KBM-7 (cell line): ENCODE measurements at places on chromosomes 12 and 14.

DNA sequence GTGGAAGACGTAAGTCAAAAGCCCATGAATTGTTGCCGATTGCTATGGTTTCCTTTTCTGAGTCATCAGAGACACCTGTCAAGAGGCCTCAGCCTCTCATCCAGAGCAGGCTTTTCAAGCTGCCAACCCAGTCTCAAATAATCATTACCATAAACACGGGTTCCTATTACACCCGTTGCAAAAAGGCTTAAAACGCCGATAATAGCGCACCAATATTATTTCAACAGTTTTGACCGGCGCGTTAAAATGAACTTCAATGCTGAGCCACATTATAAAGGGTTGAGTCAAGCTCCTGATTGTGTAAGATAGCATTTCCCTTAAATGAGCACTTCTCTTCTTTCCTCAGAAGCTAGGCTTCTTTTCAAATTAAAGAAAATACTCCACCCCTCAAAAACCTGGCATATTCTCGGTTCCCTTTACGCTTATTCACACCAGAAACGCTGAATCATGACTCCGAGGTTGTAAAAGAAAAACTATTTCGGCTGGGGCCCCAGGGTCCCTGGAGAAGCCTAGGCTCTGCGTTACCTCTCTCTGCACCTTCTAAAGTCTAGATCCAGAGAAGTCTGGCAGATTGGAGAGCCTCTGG, 1.4 kb downstream of the TMTC1 start:
- no peak for DNase-seq

GRCh38 chr12:108914121-108914531, 34.2 kb downstream of the DAO start:
- peak; percentile 52 for DNase-seq

GRCh38 chr12:50739611-50740010, 24.3 kb upstream of the ATF1 start:
- DNase-seq: no peak

GRCh38 chr14:92659765-92660561, 88.5 kb downstream of the LGMN start:
- peak; percentile 98 for DNase-seq

GRCh38 chr12:13268581-13268980, 72.1 kb downstream of the EMP1 start:
- no peak for DNase-seq

- DNase-seq: no peak
Observed at GRCh38 chr12:12791756-12792369, 6.4 kb downstream of the APOLD1 start.

GRCh38 chr14:73753887-73754795, 40.0 kb upstream of the PNMA1 start:
- peak; percentile 88 for DNase-seq

DNA sequence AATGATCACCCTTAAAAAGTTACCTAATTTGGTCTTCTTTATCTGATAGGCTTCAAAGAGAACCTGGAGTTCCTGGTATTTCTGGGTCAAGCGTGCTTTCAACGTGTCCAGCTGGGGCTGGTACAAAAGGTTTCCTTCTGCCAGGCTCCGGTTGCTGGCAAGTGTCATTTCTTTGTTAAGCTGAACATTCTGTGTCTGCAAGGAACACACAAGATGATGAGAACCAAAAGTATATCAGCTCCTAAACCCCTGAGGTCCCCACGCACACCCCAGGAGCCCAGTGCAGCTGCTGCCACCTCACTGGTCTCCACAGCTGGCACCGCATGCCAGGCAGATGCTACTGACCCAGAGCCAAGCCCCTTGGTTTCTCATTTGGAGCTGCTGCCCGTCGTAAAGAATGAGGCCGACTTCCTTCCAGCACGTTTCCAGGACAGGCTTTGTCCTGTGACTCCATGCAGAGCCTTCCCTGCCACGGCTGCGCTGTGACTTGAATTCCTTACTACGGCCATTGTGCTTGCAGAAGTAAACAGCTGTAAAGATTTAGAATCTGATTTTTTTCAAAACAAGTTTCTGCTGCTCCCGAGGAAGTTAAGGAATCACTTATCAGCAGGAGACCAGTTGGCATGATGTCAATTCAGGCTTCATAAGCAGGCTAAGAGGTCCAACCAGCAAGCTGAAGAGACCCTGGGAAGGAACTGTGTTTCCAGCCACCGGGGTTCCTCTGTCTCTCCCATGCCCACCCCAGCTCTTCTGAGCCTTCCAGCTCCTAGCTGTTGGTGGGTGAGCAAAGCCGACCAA, 24.9 kb downstream of the VPS37B start:
- no peak for DNase-seq

- DNase-seq: no peak
Observed at GRCh38 chr14:61111209-61111665, 130.2 kb downstream of the SLC38A6 start.

- DNase-seq: peak; percentile 92
Observed at GRCh38 chr14:105489542-105490266, 1.3 kb upstream of the TEDC1 start.

- DNase-seq: no peak
Observed at GRCh38 chr14:98940693-98941437, 331.1 kb downstream of the BCL11B start.

DNA sequence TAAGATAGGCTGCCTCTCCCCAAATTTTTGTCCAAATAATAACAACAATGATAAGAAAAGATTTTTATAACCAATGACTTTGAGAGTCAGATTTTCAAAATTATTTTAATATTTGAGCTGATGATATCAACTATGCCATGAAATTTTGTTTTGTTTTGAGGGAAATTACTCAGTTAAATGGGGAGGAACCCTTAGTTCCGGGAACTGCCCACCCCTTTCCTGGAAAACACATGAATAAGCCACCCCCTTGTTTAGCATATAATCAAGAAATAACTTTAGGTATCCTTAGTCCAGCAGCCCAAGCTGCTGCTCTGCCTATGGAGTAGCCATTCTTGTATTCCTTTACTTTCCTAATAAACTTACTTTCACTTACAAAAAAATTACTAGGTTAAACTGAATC, 61.4 kb downstream of the HMGA2 start:
- no peak for DNase-seq

DNA sequence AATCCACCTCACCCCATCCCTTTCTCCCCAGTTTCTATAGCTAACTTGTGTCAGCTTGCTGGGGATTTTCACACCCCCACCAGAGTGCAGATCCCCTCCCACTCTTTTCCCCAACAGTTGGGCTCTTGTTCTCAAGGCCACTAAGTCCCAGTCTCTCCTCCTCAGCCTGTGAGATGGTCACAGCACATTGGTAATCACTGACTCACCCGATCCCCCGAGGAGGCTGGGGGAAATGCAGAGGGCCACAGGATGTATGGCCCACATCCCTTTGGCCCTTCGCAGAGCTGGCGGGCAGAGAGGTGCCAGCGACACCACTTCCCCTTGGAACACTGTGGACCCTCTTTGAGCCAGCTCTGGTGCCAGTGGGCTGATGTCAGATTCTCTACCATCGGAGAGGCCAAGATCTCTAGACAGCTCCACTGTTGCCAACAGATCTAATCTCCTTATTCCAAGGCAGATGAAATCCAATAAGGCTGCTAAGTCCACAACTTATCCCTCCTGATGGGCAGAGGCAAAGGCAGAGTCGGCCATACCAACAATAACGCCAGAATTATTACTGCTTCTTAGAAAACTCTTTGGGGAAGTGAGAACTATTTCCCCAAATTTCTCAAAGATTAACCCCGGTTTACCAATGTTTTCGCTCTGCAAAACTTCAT, 1.6 kb downstream of the FMNL3 start:
- no peak for DNase-seq

DNA sequence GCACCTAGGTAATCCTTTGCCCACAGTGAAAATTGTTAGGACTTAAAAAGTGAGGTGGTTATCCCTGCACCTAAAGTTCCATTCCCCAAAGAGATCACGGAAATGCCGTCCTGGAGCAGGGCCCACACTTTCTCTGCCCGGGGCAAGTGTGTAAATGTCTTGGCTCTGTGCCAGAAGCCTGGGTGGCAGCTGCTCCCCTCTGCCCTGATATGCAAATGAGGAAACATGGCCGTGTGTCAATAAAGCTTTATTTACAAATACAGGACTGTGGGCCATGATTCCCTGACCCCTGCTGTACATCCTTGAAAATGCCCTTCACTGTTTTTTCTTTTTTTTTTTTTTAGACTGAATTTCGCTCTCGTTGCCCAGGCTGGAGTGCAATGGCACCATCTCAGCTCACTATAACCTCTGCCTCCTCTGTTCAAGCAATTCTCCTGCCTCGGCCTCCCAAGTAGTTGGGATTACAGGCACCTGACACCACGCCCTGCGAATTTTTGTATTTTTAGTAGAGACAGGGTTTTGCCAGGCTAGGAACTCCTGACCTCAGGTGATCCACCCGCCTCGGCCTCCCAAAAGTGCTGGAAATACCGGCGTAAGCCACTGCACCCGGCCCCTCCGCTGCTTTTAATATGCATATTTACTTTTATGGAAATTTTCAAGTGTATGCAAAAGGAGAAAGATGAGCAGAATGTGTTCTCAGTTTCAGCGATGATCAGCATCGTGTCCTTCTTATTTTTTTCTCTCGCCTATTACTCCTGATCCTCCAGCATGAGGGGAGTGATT, 75.5 kb downstream of the GALNT9 start:
- no peak for DNase-seq

DNA sequence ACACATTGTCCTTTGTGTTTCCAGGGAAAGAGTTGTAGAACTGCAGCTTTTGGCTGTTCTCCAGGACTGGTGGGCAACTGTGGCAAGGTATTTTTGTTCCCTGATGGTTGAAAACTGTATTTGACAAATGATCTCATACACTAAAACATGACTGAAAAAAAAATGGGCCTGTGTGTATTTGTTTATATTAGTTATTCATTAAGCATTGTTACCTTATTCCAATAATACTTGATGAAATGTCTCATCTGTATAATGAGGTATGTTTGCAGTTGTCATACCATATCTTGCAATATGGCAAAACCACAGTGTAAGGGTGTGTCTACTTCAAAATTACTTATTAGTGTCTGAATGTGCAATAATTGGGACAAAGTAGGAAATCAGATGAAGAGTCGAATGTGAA, 479.4 kb upstream of the NOVA1 start:
- DNase-seq: no peak

DNA sequence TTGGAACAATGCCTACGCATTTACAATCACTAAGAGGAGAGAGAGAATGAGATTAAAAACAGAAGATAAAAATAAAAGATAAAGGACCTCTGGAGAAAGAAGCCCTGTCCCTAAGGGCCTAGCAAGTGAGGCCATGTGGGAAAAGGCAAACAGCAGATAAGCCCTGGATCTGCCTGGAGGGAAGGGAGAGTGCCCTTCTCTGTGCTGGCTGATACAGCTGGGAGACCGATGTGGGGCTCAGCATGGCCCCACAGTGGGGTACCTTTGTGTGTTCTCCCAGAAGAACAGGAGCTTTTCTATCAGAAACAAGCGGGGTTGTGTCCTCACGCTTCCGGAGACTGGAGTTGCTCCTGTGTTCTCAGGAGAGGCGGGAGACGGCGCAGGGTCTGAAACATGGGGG, 59.9 kb downstream of the TMCC3 start:
- DNase-seq: no peak

- DNase-seq: no peak
Observed at GRCh38 chr12:106722837-106723236, 51.6 kb upstream of the RIC8B start.

GRCh38 chr14:67503331-67503730, 14.8 kb upstream of the TMEM229B start:
- DNase-seq: no peak

DNA sequence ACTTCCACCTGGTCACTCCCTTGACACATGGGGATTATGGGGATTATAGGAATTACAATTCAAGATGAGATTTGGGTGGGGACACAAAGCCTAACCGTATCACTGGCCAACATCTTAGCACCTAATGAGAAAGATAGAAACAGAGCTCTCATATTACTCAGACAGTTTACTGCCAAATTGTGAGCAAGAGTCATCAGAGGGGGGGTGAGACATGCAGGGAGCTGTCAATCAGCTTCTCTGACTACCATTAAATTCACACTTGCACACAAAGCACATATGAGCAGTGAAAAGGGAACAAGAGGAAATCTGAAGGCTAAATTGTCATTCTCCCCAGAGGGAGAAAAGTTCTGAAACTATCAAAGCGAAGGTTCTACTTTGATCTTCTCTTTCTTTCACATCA, 78.1 kb upstream of the GRIN2B start:
- no peak for DNase-seq

GRCh38 chr12:46456356-46457334, 84.1 kb upstream of the SLC38A2 start:
- no peak for DNase-seq

GRCh38 chr12:104964856-104965205, 6.7 kb upstream of the SLC41A2 start:
- DNase-seq: no peak

DNA sequence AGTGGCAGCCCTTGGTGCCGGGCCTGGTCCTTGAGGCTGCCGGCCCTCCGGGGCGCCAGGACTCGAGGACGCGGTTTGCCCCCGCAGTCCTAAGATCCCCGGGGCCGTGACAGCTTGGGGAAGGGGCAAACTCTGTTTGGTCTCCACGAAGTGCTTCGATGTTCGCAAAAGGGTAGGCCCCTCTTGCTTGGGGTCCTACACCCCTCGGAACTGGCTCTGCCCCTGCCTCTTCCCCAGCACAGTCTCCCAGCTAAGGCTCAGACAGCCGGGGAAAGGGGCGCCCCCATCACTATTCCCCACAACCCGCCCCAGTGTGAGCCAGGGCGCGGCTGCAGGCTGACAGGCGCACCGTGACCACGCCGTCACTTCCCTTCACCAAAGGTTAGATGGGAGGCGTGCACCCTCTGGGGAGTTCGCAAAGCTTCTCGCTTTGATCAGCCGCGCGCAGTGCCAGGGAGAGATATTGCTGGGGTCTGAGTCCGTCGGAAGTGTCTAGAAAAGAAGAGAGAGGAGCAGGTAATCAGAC, 7.2 kb upstream of the OTX2 start:
- no peak for DNase-seq

DNA sequence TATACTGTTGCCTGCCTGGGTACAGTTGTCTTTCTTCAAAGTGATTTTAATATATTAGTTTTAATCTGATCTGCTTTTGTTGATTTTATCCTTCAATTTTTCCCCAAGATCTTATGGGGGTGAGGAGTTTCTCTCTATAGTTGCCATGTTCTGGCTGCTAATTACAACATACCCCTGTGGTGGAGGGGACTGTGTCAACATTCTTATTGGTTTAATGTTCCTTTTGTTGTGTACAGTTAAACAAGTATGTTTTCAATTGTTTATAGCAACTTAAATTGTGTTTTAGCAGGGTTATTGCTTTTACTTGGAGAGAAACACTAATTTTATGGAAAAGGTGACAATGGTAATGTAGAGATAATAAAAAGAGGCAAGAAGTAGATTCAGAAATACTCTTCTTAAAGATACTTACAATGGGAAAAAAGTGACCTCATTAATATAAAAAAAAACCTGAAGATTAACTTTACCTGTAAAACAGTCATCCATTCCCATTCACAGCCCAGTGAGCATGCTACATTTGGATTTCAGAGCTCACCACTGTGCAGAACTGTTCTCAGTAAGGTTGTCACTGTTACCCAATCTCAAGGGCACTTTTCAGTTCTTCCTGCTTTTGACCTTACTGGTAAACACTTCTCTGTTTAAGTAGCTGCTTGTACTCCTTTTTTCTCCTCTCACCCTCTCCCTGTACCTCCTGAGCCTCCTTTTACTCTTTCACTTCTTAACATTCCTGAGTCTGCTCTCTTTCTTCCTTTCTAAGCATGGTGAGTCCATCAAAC, 8.1 kb upstream of the LRRK2 start:
- DNase-seq: no peak
